ENCODE measurements at places on chromosomes 5 and 9.

DNA sequence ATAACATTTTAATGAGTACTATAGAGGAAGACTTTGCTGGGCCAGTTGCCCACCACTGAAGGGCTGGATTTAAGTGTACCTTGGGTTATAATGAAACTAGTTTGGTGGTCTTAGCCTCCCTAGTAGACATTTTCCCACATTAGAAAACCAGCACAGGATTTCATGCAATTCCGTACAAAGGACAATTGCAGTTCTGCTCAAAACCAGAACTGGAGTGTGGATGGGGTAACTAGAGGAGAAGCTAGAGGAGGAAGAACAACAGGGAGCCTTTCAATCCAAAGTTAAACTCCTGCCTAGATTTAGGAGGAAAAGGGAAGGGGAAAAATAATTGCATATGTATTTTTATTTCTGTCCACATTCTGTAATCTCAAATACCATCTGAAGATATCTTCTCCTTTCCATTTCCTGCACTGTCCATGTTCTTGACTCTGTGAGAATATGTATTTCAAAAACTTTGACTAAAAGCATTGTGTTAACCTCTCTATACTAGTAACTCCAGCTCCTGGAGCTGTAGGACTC lies 97.5 kb upstream of the SSBP2 start:
- no peak for DNase-seq

- no peak for DNase-seq
Measured at GRCh38 chr9:82791692-82792091, 271.2 kb downstream of the RASEF start.

GRCh38 chr5:115838885-115839518 lies 2.4 kb downstream of the ATG12 start:
- DNase-seq: peak; percentile 61

GRCh38 chr5:139700711-139701055 lies 52.5 kb downstream of the CXXC5 start:
- no peak for DNase-seq

GRCh38 chr5:168227973-168228615 lies 63.4 kb upstream of the WWC1 start:
- DNase-seq: no peak

DNA sequence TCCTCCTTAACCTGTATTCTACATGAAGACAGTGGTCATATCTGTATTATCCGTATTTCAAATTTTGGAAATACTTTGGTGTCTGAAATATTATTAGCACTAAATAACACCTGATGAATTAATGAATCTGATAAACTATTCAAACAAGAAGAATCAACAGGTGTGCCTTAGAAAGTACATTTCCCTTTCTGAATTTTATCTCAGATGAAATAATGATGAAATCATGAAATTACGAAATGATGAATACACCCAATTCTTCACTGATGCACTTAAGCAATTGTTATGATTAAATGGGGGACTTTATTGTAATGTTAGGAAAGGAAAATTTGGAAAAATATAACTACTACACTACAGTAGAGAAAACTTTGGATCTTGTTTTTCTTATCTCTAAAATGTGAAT lies 313.6 kb downstream of the HCN1 start:
- no peak for DNase-seq

DNA sequence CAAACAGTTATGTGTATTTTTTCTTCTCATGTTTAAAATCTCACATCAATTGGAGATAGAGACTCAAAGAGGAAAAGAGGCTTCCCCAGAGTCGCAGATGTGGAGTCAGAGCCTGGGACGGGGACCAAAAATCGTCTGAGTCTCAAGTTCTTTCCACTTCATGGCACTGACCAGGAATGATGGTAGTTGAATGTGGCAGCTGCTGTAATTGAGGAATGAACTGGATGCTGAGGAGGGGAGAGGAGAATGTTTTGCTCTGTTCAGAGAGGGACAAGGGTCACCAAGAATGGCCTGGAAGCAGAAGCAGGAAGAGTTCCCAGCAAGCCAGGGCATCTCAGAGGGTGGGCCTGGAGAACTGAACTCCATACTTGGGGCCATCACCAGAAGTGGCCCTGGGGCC lies 103.9 kb downstream of the NSG2 start:
- DNase-seq: no peak

DNA sequence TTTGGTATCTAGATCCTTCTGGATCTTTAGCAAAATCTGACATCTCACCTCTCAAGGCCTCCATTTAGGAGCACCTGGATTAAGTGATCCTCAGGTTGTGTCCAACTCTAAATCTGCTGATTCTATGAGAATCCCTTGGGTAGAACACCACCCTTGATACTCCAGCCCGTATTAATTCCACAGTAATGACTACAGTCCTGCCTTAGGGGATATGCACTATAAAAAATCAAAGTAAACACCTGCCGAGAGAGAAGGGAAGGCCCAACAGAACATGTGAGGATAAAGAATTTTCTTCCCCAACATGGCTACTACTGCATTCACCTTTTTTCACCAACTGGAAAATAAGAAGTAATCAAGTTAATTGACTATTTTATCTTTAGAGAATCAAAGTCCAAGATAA lies 27.6 kb downstream of the DAP start:
- no peak for DNase-seq

DNA sequence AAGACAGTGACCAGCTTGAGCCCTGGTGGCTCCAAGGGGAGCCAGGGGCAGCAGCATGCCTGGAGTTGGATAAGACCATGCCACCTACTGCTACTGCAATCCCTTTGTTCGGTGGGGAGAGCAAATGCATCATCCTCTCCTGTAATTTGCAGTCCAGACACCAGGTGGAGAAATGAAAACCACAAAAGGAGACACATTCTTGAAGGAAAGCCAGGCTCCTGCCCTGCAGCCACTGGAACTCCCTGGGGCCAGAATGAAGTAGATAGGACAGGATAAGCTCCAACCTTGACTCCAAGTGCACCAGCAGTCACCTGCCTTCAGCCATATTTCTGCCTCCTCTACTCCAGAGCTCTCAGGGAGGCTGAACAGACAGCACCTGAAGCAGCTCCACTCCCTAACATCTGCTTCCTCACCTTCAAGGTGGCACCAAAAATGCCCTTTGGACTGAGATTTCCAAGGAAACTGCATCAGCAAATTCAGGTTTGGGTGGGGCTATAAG lies 65.1 kb upstream of the IQGAP2 start:
- peak; percentile 84 for DNase-seq

GRCh38 chr5:149027636-149028035 lies 35.2 kb downstream of the SH3TC2 start:
- no peak for DNase-seq

All from A549 (cell line).